Right cardiac atrium (tissue), 5 donors: ENCODE measurements at places on chromosomes 7 and 10. TPM values are rescaled to one million over a fixed set of nuclear protein-coding genes. Genes with fewer than 3 reads are reported as not detected.

The HOXA1 gene
- total RNA-seq, result not detected

The SUN3 gene
- not detected for total RNA-seq

The CALML3 gene
- total RNA-seq, result not detected

The MUC12 gene
- not detected for total RNA-seq

The LRMDA gene
- total RNA-seq, result 47.7 TPM

The LRGUK gene
- 0.17 TPM for total RNA-seq

The NPC1L1 gene
- 0.08 TPM for total RNA-seq

The GDF10 gene
- 2.5 TPM for total RNA-seq

The TMEM213 gene
- total RNA-seq, result not detected

The UPK3B gene
- 1.4 TPM for total RNA-seq

The POLR2J2 gene
- 3.9 TPM for total RNA-seq

The TBX20 gene
- total RNA-seq, result 254 TPM

The TMEM273 gene
- total RNA-seq, result 9.6 TPM

- DNase-seq, result no peak
These were observed 70.6 kb downstream of the FGFR2 start for GRCh38 chr10:121527690-121528089.

DNA sequence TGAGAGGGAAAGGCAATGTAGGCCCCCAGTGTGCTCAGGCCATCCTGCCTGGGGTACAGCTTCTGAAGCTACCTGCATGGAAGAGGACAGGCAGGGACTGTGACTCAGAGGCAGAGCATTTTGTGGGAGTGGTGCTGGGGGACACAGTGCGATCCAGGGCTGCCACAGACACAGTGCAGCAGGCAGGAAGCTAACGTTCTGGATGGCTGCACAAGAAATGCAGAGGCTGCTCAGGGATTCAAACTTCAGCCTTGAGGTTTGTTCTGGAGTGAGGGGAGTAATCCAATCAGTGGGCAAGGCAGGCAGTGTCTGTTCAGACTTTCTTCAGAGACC is 648.0 kb upstream of the IGFBP3 start:
- DNase-seq, result no peak

DNA sequence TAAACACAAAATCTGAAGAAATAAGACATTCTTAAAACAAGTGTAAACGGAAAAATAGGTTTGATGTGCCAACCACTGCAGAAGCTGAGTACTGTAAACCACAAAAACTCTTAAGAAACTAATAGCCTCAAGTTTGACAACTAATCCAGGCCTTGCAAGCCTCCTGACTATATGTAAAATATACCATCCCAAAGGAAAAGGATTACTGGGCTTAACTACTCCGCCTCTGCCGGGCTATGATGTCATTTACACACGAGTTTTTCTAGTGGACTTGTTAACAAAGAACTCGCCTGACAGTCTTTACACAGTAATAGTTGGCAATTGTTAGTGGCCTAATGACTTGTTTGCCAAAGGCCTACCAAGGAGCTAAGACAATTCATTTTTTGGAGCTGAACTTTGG is 2.1 kb downstream of the KIF5B start:
- DNase-seq, result no peak

DNA sequence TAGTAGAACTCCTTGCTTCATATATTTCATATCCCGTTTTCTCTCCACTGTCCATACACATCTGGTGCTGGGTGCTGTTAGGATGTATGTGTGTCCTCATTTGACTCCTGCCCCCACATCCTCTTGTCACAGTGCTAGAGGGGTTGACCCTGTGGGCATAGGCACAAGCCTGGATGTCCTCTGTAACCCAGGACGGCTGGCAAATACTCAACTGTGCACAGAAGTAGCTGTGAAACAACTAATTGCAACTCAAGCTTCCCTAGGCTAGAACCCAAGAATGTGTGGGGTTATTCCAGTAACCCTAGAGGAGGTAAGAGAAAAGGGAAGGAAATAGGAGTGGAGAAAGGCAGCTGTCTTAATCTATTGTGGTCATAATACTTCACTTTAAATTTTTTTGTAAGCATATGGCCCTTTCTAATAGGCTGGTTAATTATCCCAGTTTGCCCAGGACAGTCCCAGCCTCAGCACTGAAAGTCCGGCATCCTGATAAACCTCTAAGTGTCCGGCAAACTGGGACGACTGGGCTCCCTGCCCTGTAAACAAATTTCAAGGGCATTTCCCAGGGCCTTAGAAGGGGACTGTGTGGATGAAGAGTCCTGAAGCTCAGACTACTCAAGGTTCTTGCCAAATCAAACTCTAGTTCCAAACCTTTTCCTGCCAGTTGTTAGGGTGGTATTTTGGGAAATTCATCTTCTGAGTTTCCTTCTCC is 283.2 kb upstream of the CELF2 start:
- DNase-seq, result no peak

- no peak for DNase-seq
These were observed 109.6 kb upstream of the SEM1 start for GRCh38 chr7:96819111-96819700.

- no peak for DNase-seq
These were observed 630 bp upstream of the LIPA start for GRCh38 chr10:89252225-89252585.

DNA sequence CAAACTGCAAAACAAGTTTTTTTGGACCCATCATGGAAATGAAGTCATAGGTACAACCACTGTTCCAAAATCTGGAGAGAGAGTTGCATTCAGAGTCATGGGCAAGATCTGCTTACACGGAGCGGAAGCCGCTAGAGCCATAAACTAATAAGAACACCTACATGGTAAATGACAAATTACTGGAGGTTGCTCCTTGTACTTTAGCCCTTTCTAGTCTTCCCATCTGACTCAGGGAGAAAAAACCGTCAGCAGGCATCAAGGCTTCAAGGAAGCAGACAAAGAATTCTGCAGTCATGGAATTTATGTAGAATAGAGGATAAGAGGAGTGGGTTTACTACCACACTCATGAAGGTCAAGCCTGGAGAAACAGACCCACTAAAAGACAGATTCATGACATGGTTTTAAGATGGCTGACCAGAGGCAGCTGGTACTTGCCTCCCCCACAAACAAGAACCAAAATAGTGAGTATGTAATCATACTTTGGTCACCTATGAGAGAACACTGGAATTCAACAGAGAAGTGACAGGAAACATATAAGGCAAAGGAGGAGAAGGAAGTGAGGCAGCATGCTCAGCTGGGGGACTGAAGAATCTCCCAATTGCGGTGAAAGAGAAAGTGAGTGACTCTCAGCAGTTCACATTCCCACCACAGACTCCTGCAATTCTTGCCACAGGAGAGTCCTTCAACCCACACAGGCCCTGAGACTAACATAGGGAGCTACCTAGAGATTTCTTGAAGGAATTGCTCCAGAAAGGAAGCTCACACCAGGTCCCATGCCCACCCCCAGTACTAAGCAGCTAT is 42.4 kb upstream of the ASAH2 start:
- DNase-seq, result no peak

GRCh38 chr7:1721047-1721690 is 51.1 kb downstream of the ELFN1 start:
- DNase-seq, result peak; percentile 6

DNA sequence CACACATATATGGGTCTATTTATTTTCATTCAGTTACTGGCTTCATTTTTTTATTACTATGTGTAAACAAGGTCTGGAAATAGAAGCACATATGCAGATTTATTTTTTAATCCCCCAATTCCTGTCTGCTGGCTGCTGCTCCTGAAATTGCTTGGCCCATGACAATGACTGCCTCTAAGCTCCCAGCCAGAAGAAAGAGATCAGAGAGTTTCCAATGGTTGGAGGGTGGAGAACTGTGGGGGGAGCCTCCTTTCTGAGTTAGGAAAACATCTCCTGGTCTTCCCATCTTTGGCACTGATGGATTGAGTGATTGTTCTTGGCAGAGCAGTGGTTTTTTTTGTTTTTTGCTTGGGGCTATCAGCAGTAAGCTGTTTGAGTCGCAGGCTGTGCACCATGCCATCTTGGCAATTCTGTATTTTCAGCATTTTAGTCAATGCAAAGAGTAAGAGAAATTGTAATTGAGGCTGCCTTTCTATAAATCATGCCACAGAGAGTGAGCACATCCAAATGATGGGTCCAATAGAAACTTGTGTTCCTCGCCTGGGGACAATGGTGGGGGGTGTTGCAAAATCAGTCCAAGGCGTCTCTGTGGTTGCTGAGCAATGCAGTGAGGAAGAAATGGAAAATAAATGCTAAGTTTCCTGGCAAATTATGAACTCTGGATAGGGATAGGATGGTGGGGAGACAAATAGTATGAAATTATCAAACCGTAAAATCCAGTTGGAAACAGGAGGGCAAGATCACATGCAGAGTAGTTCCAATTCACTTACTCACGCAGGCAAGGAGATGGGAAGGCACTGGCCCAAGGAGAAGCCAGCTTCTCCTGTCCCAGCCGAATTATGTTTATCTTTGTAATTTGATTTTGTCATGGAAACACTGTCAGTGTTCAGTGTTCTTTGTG is 382.4 kb downstream of the SORCS3 start:
- no peak for DNase-seq

DNA sequence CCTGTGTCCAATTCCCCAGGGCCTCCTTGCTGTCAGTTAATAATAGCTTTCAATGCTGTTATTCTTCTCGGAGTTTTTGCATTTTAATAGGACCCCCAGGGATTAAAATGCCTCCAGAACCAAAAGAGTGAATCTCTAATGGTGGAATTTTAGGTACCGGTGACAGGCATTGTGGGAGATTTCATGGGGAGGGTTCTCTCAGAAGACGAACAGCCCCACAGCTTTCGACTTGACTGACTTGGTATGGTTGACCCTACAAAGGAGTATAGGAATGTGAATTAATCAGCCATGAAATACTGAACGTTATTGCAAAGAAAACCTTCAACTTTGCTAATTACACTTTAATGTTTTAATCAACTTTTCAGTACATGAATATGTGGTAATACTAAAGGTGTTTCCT is 206.3 kb upstream of the FZD8 start:
- DNase-seq, result no peak

DNA sequence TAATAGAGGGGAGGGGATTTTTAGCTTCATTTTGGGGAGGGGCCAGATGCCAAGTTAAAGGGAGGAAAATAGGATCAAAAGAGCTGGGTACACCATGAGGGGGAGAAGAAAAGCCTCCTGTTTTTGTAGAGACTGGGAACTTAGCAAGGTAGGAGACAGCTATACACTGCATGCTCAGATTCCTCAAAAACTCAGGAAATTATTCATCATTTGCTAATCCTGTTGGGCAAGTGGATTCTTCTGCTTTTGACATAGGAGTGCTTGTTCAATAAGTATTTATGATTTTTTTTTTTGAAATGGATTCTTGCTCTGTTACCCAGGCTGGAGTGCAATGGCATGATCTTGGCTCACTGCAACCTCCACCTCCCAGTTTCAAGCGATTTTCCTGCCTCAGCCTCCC is 73.4 kb downstream of the LYZL2 start:
- DNase-seq, result no peak

DNA sequence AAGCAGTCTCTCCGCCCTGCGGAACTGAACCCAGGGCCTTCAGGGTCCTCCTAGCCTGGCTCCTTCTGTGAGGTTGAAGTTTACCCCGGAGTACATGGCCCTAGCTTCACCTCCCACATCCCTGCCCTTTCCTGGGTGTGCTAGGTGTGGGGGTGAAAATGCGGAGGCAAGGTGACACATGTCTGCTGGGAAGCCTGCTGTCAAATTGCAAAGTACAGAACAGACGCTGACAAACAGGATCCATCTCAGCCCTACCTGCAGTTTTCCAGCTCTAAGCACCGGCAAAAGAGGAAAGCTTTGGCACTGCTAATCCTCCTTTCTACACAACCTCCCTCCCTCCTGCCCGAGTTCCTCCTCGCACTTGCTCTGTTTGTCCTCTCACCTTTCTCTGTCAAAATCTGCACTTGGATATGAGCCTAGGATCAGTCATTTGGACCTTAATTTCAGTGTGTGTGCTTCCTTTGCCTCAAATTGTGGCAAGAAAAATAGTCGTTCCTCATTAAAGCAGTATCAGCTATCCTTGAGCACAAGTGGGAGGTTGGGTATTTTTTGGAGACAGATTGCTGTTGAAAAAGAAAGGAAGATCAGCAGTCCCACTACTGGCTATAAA is 14.4 kb upstream of the GPR15LG start:
- DNase-seq, result no peak

DNA sequence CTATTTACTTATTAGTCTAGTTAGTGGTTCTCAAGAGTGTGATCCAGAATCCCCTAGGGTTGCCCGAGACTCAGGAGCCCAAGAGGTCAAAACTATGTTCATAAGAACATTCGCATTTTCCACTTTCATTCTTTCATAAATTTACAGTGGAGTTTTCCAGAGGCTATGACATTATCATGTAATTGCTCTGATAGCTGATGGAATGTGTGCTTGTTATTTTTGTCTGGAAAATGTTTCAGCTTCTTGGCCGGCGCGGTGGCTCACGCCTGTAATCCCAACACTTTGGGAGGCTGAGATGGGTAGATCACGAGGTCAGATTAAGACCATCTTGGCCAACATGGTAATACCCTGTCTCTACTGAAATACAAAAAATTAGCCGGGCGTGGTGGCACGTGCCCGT is 10.1 kb downstream of the PURB start:
- no peak for DNase-seq

- no peak for DNase-seq
These were observed 36.4 kb downstream of the GDI2 start for GRCh38 chr10:5776881-5777197.

- DNase-seq, result no peak
These were observed 35.0 kb downstream of the EVX1 start for GRCh38 chr7:27277628-27278027.

DNA sequence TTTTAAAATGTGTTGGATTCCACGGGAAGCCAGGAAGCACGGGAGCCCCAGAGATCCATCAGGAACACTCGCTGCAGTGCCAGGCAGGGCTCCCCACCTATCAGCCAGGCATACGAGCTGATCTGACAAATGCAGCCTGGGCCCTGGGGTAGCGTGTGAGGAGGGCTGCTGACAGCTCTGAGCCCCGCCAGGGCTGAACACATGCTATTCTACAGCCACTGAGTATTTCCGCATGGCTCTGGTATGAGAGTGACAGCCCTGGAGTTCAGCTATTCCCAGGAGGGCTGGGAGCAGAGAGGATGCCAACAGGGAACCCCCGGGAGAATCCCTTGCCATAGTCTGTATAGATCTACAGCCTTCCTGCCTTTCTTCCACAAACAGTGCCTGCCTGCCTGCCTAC is 237.3 kb upstream of the ZMIZ1 start:
- no peak for DNase-seq

DNA sequence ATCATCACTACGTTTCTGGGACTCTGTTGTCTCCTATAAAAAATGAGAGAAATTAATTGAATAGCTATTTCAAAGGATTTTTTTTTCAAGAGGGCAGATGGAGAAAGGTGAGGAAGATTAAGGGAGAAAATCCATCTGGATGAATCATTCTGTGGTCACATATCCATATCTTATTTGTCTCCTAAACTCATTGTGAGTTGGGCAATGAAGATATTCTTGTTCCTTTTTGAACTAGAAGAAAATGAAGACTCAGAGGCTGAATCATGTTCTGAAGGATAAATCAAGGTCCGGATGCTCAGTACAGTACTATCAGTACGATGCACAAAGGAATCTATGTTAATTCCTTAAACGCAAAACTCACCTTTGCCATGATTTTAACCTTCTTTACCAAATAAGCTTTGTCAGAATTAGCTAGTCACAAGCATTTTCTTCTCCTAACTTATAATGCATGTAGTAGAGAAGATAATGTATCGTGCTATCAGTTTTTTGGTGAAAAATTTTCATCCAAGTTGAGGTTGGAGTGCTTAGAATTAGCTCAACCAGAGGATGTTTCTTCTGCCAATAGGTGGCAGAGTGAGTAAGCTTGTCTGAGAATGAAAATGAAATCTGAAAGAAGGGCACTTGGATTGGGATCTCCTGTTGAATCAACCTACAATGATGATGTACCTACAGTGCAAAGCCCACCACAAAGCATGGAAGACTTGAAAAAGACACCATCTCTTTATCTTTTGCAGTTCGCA is 446.9 kb downstream of the KIF20B start:
- DNase-seq, result no peak
